ENCODE measurements at places on chromosomes 6 and 20.
A peak's percentile ranks its signal among the peaks of the same experiment; 100 is the strongest.

- DNase-seq = no peak
Observed at GRCh38 chr20:50758469-50758868, 27.1 kb downstream of the PARD6B start.

DNA sequence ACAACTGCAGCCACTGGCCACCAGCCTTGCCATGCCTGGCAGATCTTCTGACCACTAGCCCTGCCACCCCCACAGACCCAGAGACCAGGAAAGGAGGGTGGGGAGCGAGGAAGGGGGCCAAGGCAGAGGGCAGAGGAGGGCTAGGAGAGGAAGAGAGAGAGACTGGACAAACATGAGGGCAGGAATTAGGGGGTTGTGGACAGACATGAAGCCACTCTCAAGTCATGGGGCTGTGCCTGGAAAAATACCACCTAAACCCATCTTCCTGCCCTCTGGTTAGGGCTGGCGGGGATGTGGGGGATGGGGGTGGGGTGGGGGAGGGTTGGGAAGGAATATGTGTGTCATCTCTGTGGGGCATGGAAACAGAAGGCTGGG is 1.4 kb upstream of the SLC29A1 start:
- DNase-seq = no peak

DNA sequence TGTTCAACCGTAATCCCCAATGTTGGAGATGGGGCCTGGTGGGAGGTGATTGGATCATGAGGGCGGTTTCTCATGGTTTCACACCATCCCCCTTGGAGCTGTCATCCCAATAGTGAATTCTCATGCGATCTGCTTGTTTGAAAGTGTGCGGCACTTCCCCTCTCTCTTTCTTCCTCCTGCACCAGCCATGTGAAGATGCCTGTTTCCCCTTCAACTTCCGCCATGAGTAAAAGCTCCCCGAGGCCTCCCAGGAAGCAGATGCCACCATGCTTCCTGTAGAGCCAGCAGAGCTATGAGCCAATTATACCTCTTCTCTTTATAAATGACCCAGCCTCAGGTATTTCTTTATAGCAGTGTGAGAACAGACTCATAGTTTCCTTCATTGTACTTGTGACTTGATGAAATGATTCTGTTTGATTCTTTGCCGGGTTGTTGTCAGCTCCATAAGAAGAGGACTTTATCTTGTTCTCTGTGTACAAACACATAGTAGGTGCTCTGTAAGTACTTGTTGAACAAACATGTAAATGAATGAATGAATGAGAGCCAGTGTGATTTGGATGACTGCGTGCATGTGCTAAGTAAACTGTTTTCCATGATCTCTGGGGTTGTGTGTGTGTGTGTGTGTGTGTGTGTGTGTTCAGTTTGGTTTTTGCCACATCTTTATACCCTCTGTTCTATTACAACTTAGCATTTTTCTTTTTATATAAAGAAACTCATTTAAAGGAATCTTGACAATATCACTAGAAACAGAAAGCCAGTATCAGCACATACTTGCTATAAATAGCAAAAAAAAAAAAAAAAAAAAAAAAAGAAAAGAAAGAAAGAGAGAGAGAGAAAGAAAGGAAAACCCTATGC is 22.5 kb upstream of the PTGIS start:
- DNase-seq = no peak

DNA sequence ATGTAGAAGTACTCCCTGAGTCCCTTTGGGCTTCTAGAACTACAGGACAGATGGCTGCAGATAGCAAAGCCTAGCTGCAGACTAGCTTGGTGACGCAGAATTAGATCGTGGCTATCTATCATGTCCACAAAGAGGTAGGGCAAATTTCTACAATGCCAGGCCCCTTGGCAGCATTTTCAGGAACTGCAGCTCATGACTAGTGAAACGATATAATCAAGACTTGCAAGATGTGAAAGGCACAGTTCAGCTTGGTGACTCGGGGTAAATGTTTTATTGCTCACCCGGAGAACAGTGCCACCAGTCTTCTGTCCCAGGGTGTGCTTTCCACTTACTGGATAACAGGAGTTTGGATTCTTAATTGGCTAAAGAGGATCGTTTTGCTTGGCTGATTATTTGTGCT is 108.7 kb upstream of the LY86 start:
- no peak for DNase-seq

DNA sequence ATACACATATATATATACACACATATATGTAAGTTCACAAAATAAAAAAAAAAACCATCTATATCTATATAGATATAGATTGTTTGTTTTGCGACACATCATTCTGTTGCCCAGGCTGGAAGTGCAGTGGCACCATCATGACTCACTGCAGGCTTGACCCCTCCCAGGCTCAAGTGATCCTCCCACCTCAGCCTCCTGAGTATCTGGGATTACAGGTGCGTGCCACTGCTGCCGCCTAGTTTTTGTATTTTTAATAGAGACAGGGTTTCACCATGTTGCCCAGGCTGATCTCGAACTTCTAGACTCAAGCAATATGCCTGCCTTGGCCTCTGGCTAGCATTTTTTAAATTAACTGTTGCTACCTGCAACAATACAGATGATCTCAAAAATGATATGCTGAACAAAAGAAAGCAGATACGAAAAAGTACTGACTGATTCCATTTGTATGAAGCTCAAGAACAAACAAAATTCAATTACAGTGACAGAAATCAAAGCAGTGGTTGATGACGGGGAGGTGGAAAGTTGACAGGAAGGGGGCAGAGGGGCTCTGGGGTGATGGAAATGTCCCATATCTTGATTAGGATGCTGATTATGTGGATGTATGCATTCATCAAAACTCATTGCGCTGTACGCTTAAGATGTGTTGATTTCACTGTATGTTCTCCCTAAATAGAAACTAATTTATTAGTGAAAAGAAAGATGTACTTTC is 49.6 kb downstream of the ATXN1 start:
- DNase-seq = peak; percentile 69

DNA sequence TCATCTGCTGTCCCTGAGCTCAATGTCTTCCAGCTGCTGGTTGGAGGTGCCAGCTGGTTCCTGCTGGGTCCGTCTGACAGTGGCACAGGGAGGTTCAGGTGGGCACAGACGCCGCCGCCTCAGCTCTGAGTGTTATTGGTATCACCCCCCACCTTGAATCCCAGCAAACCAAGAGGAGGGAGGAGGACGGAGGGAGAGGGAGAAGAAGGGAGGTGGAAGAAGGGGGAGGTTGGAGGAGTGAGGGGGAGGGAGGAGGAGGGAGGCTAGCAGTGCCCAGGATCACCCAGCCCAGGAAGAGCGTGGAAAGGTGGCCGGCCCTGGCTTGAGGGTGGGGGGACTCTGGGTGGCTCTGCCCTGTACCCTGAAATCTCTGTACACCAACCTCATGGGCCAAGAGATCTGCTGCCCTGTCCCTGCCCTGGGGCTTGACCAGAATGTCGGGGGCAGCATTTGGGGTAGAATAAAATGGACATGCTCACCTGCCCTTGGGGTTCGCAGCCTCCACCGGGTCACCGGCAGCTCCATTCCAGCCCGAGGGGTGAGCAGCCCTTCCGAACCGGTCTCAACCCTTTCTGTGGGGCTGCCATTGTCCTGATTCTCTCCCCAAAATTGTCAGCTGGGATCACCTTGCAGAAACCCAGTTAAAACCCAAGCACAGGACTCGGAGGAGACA is 17.1 kb downstream of the NTSR1 start:
- no peak for DNase-seq

GRCh38 chr6:27768556-27768955 is 143.6 kb downstream of the OR2B2 start:
- no peak for DNase-seq

GRCh38 chr20:50870561-50871161 is 60.6 kb downstream of the ADNP start:
- no peak for DNase-seq

GRCh38 chr6:26439151-26440125 is 866 bp upstream of the BTN3A3 start:
- DNase-seq = no peak

- DNase-seq = no peak
Observed at GRCh38 chr6:152863618-152864326, 113.2 kb downstream of the VIP start.

DNA sequence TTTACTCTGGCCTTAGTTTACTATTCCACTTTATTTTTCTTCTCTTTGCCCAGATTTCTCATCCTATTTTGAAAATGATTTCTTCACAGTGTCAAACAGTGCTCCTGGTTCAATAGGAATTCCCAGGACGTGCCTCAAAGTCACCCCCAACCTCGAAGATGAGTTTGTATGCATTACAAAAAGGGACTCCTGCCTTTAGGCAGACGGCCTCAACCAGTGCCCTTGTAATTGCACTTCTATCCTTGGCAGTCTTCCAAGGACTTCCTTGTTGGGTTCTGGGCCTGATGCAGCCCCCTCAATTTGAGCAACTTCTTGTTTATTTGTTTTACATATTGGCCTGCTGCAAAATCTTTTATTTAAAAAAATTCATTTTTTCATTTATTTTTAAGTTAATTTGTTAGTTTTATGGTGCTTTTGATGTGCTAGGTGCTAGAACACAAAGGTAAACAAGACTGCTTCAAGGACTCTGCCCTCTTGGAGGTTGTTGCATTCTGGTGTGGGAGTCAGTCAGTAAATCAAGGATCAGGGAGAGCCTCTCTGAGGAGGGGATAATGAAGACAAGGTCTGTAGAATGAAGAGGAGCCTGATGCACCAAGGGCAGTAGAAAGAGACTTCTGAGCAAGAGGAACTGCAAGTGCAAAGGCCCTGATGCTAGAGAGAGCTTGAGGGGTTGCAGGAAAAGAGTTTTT is 181.5 kb upstream of the LAMP5 start:
- no peak for DNase-seq

- DNase-seq = no peak
Observed at GRCh38 chr6:129678463-129678862, 31.5 kb downstream of the ARHGAP18 start.

DNA sequence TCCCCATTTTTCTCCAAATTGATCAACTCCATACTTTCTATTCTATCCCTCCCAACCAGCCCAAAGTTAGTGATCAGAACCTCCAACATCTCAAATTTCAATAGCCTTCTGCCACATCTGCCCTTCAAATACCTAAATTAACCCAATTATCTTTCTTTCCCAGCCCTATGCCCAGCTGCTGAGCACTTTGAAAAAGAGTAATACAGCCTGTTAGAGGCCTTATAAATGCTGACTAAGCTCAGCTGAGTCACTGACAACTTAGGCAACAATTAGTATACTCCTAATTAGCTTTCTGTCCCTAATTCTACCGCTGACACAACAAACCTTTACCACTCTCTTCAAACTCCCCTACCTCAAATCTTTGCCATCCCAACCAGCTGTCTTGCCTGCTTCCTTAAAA is 23.5 kb downstream of the RUNX2 start:
- no peak for DNase-seq

DNA sequence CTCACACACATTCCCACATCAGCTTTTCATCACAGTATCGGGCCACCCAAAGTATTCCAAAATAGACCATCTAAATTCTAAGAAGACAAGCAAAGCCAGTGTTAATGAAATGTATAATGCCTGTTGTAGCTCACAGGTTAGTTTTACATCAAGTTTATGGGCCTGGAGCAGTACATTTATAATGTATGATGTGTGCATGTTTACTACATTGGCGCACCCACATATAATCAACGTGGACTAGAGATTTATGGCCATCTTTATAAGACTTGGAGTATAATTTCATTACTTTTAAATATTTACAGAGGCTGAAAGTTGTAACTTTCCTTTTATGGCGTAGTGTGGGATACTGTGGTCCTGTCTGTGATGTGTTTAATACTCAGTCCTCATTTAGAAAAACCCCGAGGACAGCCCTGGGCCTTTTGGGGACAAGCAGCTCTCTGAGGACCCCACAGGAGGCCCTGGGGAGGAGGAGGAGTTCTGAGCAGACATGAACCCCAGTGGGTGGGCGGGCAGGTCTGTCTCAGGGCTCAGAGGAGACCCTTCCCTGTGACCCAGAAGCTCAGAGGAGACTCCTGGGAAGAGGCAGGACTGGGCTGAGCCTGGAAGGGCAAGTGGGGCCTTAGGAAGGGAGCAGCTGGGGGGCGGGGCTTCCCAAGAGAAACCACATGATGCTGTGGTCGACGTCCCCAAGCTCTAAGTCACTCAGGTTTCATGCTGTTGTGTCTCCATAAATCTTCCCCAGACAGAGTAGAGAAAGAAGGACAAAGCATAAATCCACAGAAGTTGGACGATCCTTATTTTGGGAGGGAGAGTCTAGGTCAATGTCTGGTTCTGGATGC is 232.1 kb downstream of the PREX1 start:
- peak; percentile 12 for DNase-seq

- DNase-seq = no peak
Observed at GRCh38 chr6:128500749-128501600, 19.4 kb downstream of the PTPRK start.

GRCh38 chr6:153862139-153862538 is 176.9 kb upstream of the OPRM1 start:
- DNase-seq = no peak

- peak; percentile 64 for DNase-seq
Observed at GRCh38 chr6:26250698-26251044, 114.3 kb upstream of the BTN3A2 start.
